ENCODE measurements at places on chromosomes 11 and 22.

DNA sequence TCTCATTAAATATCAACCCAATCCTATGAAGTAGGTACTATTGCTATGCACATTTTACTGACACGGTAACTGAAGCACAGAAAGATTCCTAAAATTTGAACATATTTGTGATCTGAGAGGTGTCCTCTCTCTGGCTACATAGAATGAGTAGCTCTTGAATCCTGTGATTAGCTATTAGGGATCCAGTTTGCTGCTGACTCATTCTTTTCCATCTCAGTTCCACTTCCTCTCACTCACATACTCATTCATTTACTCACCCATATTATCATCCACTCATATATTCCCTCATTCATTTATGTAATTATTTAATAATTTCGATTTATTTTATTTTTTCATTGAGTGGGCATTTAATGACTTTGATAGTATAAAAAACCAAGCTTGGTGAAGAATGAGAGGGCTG is 42.7 kb downstream of the OR5B17 start:
- no peak for DNase-seq

GRCh38 chr11:128052912-128053641 is 534.3 kb downstream of the ETS1 start:
- peak; percentile 71 for DNase-seq

GRCh38 chr11:81673001-81673400 is 1060.7 kb downstream of the FAM181B start:
- DNase-seq = no peak

DNA sequence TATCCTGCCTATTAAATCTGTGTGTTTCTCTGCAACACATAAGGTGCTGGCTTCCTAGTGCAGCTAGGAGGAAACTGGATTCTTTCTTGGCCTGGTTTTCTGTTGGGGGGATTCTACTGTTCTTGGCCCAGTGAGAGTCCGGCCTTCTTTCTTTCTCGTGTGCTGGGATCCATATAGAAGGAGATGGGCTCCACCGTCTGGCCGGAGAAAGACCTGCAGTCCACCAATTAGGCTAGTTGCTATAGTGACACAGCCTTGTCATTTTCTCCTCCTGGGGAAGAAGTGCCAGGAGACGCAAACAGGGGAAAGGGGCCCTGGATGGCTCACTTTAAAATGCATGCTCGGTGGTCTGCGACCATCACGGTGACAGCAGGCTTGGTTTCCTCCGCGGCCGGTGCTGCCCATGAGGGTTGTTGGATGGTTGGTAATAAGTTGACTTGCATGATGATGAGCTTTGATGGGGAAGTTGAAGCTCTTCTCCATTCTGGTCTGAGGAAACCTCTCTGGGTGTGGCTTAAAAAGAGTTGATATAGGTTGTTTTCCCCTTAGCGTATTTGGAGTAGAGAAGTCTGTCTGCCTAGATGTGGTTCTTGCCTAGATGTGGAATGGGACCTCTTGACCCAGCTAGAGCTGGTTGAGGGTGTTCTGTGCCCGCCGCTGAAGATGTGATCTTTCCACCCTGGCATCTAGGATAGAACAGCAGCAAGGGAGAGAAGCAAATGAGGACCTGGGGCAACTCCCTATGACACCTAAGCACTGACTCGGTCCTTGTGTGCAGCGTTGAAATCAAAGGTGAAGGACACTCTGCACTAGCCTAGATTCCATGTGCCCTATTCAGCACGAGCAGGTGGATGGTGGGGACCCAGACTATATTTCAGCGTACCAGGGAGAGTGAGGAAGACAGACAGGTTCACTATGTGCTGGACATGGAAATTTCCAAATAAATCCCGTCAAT is 1335.0 kb downstream of the BRD1 start:
- peak; percentile 43 for DNase-seq

DNA sequence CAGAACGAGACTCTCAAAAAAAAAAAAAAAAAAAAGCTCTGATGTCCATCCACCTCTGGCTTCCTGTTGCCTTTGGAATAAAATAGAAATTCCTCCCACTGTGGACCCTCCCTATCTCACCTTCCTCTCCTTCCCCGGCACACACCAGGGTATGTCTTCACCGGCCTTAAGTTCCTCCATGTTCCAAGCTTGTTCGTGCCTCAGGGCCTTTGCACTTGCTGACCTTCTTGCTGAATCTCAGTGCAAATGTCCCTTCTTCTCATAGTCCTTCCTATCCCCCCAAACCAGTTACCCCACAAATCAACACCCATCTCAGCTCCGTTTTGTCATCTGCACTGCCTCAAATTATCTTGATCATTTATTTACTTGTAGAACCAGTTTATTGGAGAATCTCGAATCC is 20.6 kb downstream of the IFT27 start:
- no peak for DNase-seq

DNA sequence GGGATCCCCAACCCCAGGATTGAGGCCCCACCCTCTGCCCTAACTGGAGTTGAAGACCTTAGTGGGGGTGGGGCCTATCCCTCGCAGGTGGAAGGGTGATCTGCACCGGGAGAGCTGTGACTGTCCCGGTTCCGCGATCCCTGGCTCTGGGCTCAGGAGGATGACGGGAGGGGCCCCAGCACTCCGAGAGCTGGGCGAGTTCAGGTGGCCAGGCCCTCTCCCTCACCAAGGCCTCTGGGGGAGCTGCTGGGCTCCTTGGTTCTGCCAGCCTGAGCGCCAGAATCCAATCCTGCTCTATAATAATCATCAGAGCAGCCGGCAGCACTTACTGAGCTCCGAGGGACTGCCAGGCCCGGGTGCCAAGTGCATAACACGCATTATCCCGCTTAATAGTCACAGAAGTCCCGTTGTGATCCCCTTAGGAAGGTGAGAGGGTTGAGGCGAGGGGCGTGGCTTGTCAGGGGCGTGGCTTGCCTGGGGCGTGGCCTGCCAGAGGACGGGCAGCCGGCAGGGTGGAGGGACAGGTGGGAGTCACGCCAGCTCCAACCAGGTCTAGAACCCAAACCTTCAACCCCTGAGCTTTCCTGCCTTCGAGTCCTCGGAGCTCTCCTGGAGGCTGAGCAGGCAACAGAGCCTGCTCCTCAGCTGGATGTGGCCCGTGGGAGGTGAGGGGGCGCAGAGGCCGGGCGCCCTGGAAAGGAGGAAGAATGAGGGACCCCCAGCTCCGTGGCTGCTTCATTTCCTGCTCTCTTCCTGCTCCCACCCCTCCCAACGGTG is 7.3 kb upstream of the SYT7 start:
- no peak for DNase-seq
